ENCODE measurements at places on chromosomes 1 and 21.

GRCh38 chr1:185998391-185998790 lies 264.2 kb downstream of the HMCN1 start:
- DNase-seq: no peak

DNA sequence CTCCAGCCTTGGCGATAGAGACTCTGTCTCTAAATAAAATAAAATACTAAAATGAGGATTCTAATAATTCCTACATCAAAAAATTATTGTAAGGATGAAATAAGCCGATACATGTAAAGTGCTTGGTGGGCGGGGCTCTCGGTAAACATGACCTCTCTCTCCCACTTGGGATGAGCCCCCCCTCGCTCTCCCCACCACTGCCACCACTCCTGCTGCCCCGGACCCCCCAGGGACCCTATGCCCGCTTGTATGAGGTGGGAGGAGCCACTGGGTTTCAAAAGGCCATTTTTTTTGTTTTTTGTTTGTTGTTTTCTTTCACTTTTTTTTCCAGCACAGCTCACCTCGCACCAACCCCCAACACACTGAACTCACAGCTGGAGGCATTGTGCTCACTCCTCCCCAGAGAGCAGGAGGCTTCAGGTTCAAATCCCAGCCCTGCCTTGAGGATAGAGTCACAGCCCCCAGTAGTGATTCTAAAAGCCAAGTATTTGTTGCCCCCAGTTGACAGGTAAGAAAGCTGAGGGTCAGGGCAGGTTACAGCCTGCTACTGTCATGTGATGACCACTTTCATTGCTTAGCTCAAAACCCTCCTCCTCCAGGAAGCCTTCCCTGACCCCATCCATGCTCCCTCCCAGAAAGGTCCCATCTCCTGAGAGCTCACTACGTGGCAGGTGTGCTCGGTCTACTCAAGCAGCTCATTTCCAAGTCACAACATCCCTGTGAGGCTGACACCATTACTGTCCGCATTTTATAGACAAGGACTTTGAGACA lies 4.2 kb downstream of the SDC3 start:
- no peak for DNase-seq

DNA sequence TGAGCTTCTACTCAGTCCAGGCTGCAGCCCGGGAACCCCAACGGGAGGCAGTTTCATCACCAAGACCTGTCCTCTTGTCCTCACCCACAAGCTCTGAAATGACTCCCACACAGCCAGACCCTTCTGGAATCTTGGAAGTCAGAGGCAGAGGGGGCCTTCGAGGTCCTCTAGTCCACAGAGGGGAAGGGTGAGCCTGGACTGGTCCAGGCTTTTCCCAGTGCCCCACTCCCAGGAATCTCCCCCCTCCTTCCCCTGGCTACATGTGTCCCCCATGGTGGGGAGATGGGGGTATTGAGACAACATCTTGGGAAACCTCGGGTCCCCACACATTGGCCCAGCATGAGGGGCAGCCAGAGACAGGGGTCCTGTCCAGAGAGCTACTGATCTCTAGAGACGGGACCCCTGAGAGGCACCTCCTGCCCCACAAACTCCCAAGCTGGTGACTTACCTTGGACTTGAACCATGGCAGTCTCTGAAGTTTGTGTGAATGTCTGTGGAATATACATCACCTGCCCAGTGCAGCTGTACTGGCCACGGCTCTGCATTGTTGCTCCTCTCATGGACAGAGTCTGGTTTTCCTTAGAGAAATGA lies 19.4 kb upstream of the SLAMF9 start:
- peak; percentile 29 for DNase-seq

GRCh38 chr1:19644395-19644680 lies 227 bp downstream of the NBL1 start:
- no peak for DNase-seq

- no peak for DNase-seq
These were observed 6.5 kb upstream of the THEMIS2 start for GRCh38 chr1:27865821-27866220.
